GM23248 (cell line): ENCODE measurements at places on chromosomes 12 and 14.

- DNase-seq = no peak
These were observed 65.3 kb downstream of the CACNA1C start for GRCh38 chr12:2118061-2118460.

DNA sequence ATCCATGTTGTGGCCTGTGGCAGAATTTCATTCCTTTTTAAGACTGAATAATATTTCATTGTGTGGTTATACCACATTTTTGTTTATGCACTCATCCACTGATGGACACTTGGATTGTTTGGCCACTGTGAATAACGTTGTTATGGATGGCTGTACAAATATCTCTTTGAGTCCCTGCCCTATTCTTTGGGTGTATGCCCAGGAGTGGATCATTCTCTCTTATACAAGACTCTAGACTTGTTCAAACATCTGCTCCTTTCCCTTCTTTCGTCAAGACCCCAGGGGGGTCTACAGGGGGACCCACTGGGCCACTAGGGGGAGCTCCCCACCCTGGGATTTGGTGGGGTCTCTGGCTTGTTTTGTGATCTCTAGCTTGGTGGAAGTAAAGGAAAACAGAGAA is 77.4 kb downstream of the FBXL14 start:
- peak; percentile 93 for DNase-seq

DNA sequence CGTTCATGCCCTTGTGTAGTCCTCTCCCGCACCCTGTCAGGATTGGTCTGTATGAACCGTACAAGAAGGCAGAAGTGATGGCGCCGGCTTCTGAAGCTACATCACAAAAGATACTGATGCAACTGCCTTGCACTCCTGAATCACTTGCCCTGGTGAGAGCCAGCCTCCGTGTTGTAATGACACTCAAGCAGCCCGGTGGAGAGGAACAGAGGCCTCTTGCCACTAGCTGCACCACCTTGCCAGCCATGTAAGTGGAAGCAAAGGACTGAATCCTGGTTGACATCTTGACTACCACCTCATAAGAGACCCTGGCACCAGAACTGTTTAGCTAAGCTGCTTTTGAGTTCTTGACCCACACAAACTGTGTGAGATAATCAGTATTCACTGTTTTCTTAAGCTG is 266.0 kb downstream of the ERC1 start:
- no peak for DNase-seq

DNA sequence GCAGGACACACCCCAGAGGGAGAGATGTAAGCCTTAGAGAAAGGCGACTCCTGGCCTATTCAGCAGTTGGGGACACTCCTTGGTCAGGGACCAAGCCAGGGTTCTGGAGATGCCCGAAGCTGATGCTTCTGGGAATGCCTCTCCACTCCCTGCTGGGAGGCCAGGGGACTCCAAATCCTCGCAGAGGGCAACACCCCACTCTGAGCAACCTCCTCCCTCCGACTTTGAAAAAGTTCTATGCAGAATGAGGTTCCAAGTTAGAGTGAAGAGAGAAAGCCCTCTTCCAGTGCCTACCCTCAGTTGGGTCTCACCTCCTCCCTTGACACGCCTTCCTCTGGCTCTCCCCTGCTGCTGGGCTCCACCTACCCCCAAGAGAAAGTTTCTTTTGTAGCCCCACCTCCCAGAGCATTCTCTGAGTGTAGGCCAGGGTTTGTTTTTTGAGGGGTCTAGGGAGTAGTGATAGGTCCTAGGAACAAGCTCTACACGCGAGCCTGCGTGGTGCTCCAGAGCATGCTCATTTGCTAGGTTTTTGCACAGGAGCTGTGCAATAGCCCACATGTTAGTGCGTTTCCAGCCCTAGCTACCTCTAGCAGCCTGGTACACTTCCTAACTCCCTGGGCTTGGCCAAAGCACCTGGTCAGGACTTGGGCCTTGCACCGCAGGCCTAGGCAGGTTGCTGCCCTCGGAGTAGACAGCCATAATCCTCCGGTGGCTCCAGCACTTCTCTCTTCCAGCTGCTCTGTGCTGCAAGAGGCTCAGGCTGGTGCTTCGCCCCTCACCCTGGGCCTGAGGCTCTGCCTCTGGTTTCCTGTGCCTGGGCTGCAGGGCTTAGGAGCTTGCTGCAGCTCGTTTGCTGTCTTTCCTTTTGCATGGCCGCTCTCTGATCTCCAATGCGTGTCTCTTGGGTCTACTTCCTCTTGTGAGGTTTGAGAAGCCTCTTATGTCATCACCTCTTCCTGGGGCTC is 590 bp upstream of the CEBPE start:
- DNase-seq = no peak

- no peak for DNase-seq
These were observed 79.2 kb upstream of the CLMN start for GRCh38 chr14:95398630-95399547.
